ENCODE measurements at places on chromosomes 1 and 21. TPM values are rescaled to one million over a fixed set of nuclear protein-coding genes. Genes with fewer than 3 reads are reported as not detected.

DNA sequence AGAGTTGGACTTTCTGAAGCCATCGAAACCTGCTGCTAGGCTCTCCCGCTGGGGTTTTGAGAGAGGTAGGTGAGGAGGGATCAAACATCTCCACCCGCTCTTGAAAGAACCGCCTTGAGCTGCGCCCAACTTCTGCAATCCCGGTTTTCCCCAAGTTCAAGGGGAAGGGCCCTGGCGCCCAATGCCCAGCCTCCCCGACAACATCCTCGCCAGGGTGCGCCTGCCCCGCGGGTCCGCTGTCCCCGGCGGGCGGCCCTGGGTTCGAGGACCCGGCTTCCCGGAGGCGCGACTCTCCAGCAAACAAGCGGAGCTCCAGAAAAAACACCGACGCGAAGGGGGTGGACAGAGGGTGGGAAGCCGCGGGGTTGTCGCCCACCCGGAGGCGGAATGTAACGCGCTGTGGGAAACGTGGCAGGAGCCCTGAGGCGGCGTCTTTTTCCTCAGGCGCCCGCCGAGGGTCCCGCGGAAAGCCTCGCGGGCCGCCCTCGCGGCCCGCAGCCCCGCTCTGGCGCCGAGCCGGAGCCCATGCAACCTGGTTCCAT is 607 bp downstream of the BTG3 start:
- peak overlapping the region; percentile 95 for H3K27ac ChIP-seq
- H3K27me3 ChIP-seq = no peaks in the 10 kb centered on the region
- peaks cover 28% of the 10 kb centered on the region for H3K36me3 ChIP-seq
- H3K4me3 ChIP-seq = peak overlapping the region; percentile 95
- peak; percentile 41 for DNase-seq

GRCh38 chr1:235018720-235019444 is 109.8 kb downstream of the TOMM20 start:
- H3K27ac ChIP-seq = peak overlapping the region; percentile 66
- H3K36me3 ChIP-seq = peaks cover 7% of the 10 kb centered on the region
- no peaks in the 10 kb centered on the region for H3K27me3 ChIP-seq

DNA sequence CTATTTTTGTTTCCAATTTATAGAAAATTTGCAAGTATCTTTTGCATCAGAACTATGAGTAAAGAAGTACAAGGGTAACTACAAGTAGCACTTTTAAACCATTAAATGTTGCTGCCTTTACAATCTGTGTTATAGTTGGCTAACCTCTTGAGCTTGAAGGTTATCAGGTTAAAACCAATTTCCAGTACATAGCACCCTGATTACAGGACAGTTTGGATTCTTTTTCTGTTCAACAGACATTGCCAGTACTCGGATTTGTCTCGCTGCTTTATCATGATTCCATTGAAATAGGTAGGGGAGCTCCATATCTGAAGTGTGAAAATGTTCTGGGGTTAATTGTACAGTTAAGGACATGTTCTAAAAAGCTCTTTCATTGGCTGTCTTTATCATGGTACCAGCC is 40.0 kb downstream of the MIA3 start:
- no peak overlapping the region for H3K27ac ChIP-seq
- no peaks in the 10 kb centered on the region for H3K27me3 ChIP-seq
- DNase-seq = no peak
- H3K4me1 ChIP-seq = peaks cover 43% of the 10 kb centered on the region
- H3K36me3 ChIP-seq = peaks cover 76% of the 10 kb centered on the region

GRCh38 chr1:118871582-118872171 is 116.5 kb downstream of the TBX15 start:
- no peaks in the 10 kb centered on the region for H3K4me1 ChIP-seq
- DNase-seq = no peak
- H3K27me3 ChIP-seq = no peaks in the 10 kb centered on the region
- no peak overlapping the region for H3K4me3 ChIP-seq
- H3K36me3 ChIP-seq = no peaks in the 10 kb centered on the region

Gene CCDC27
- total RNA-seq = not detected

Gene PRRX1
- total RNA-seq = not detected

Gene URB2
- total RNA-seq = 13.8 TPM

Gene CCDC185
- not detected for total RNA-seq

Data from activated CD4-positive, alpha-beta memory T cell treated with anti-CD3 and anti-CD28 coated beads for 36 hours (primary cell).